ENCODE measurements at places on chromosomes 7 and 10. TPM values are rescaled to one million over a fixed set of nuclear protein-coding genes. Genes with fewer than 3 reads are reported as not detected.

DNA sequence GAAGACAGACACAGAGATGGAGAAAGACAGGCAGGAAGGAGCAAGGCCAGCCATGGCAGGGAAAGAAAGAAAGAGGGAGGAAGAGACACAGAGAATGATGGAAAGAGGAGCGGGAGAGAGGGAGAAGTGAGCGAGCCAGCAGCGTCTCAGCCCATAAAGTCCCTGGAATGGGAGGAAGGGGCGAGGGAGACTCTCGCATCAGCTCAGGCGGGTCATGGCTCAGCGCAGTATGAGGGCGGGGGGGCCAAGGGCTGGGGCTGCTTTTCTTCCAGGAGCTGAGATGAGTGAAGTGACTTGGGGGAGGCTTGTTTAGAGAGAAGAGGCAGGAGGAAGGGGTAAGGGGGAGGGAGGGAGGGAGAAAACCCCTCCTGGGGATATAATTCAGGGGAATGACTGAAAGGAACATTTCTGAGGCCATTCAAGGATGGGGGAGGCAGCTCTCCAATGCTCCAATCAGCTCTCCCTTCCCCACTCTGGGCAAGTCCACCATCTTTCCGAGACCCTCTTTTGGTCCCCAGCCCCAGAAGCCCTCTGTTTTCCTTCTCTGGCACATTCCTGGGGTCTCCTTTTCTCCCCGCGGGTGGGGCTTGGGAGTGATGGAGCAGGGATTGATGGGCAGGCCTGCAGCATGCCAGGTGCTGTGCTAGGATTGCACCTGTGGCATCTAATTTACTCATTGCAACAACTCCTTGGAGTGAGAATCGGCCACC is 87.9 kb downstream of the HIF1AN start:
- DNase-seq: no peak
- H3K27me3 ChIP-seq: peaks cover 100% of the 10 kb centered on the region
- no peak overlapping the region for H3K4me3 ChIP-seq
- H3K36me3 ChIP-seq: no peaks in the 10 kb centered on the region
- no peak overlapping the region for H3K27ac ChIP-seq
- H3K4me1 ChIP-seq: no peaks in the 10 kb centered on the region

STK31 gene
- not detected for total RNA-seq

LDB3 gene
- total RNA-seq: 1,542 TPM

FAM25G gene
- not detected for total RNA-seq

DNA sequence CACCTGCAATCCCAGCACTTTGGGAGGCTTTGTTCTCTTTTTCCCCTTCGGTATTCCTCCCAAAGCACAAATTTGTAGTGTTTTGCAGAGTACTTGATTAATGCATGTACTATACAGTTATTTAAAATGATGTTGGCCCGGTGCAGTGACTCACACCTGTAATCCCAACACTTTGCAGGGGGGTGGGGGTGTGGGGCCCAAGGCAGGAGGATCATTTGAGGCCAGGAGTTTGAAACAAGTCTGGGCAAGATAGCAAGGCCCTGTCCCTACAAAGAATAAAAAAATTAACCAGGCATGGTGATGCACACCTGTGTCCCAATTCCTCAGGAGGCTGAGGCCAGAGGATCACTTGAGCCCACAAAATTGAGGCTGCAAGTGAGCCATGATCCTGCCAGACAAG is 26.8 kb upstream of the FOXK1 start:
- no peaks in the 10 kb centered on the region for H3K27me3 ChIP-seq
- H3K27ac ChIP-seq: no peak overlapping the region
- no peaks in the 10 kb centered on the region for H3K36me3 ChIP-seq
- peaks cover 9% of the 10 kb centered on the region for H3K4me1 ChIP-seq
- DNase-seq: no peak

EEPD1 gene
- 7.1 TPM for total RNA-seq

DNA sequence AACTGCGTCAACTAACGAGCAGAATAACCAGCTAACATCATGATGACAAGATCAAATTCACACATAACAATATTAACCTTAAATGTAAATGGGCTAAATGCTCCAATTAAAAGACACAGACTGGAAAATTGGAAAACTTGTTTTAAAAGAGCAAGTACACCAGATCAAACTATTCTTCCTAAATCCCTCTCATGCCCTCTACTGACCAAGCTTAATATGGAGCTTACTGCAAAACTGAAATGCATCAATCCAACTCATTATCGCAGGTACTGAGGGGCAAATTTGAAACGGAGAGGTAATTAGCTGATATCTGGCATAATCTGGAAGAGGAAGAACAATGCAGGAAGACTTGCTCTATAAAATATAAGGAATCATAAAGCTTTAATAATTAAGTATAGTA is 1223.8 kb downstream of the NXPH1 start:
- H3K36me3 ChIP-seq: no peaks in the 10 kb centered on the region
- H3K4me3 ChIP-seq: no peak overlapping the region
- no peaks in the 10 kb centered on the region for H3K4me1 ChIP-seq
- no peak for DNase-seq

GRCh38 chr7:44288811-44289340 is 36.5 kb downstream of the CAMK2B start:
- peaks cover 4% of the 10 kb centered on the region for H3K27me3 ChIP-seq
- H3K36me3 ChIP-seq: no peaks in the 10 kb centered on the region

DNA sequence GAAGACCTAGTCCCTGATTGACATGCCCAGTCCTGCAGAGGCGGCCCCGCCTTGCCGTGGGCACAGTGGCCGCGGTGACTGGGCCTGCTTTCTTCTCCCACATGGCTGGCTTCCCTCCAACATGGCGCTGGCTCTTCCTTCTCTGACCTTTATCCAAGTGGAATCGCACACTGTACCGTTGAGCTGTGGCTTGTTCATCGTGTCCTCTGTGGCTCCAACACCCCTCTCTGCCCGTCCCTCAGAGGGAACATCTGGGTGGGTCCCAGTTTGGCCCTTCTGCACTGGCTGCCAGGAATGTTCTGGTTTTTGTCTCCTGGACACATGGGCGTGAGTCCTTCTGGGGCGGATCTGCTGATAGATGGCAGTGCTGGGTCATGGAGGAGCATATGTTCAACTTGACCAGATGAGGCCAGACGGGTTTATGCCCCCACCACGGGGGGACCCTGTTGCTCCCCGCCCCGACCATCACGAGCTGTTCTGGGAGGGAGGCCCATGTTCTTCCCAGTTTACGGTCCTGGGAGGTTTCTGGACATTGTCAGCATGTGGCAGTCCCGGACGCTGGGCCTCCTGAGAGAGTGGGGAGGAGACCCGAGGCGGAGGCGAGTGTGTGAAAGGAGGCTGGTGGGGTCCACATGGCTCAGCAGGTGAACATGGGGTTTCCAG is 63.5 kb downstream of the LHPP start:
- peak; percentile 73 for DNase-seq
- H3K4me1 ChIP-seq: peaks cover 29% of the 10 kb centered on the region
- no peaks in the 10 kb centered on the region for H3K36me3 ChIP-seq
- no peak overlapping the region for H3K4me3 ChIP-seq
- H3K27me3 ChIP-seq: no peaks in the 10 kb centered on the region

CTBP2 gene
- 29.1 TPM for total RNA-seq

- no peaks in the 10 kb centered on the region for H3K36me3 ChIP-seq
- peaks cover 100% of the 10 kb centered on the region for H3K27me3 ChIP-seq
- peaks cover 17% of the 10 kb centered on the region for H3K4me1 ChIP-seq
- H3K27ac ChIP-seq: no peak overlapping the region
- H3K4me3 ChIP-seq: peak overlapping the region; percentile 39
Measured at GRCh38 chr7:8442814-8443304, 9.4 kb downstream of the NXPH1 start.

DNA sequence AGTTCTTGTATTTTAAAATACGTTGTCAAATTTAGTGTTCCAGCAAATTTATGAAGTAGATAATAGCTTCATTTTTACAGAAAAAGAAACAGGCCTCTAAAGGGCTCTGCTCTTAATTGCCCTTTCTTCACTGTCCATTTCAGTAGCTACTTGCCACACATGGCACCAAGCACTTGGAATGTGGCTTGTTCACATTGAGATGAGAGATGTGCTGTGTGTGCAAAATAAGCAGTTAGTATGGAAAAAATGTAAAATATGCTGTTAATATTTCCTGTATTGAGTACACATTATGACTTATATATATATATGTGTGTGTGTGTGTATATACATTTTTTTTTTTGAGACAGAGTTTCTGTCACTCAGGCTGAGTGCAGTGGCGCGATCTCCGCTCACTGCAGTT is 19.5 kb downstream of the RBM33 start:
- peaks cover 58% of the 10 kb centered on the region for H3K4me1 ChIP-seq
- H3K27me3 ChIP-seq: no peaks in the 10 kb centered on the region
- H3K27ac ChIP-seq: no peak overlapping the region
- H3K36me3 ChIP-seq: peaks cover 5% of the 10 kb centered on the region
- no peak overlapping the region for H3K4me3 ChIP-seq
- no peak for DNase-seq

GRCh38 chr7:66697449-66698438 is 42.8 kb upstream of the RABGEF1 start:
- H3K36me3 ChIP-seq: peaks cover 3% of the 10 kb centered on the region
- H3K4me3 ChIP-seq: no peak overlapping the region
- no peaks in the 10 kb centered on the region for H3K27me3 ChIP-seq
- peaks cover 17% of the 10 kb centered on the region for H3K4me1 ChIP-seq
- H3K27ac ChIP-seq: no peak overlapping the region

GRCh38 chr7:25105911-25106310 is 19.1 kb downstream of the CYCS start:
- no peak overlapping the region for H3K4me3 ChIP-seq
- H3K27me3 ChIP-seq: no peaks in the 10 kb centered on the region
- H3K4me1 ChIP-seq: peaks cover 4% of the 10 kb centered on the region

GRCh38 chr7:43659549-43659896 is 69.8 kb downstream of the COA1 start:
- H3K36me3 ChIP-seq: peaks cover 6% of the 10 kb centered on the region
- no peak for DNase-seq
- no peaks in the 10 kb centered on the region for H3K27me3 ChIP-seq
- H3K27ac ChIP-seq: no peak overlapping the region

Measured in left ventricle myocardium inferior (tissue), 1 donor.